ENCODE measurements at places on chromosomes 5 and 9. TPM values are rescaled to one million over a fixed set of nuclear protein-coding genes. Genes with fewer than 3 reads are reported as not detected.
A peak's percentile ranks its signal among the peaks of the same experiment; 100 is the strongest.

- peaks cover 7% of the 10 kb centered on the region for H3K4me1 ChIP-seq
- H3K27ac ChIP-seq: no peak overlapping the region
- no peak for DNase-seq
Measured at GRCh38 chr5:148477429-148477828, 93.7 kb downstream of the FBXO38 start.

The DIRAS2 gene
- 0.30 TPM for total RNA-seq

- no peak overlapping the region for H3K4me3 ChIP-seq
- H3K4me1 ChIP-seq: peaks cover 5% of the 10 kb centered on the region
- no peak for DNase-seq
- H3K27me3 ChIP-seq: no peaks in the 10 kb centered on the region
- H3K36me3 ChIP-seq: peaks cover 98% of the 10 kb centered on the region
Measured at GRCh38 chr9:128995791-128996190, 32.3 kb downstream of the SH3GLB2 start.

The CEP72 gene
- total RNA-seq: 1.7 TPM

GRCh38 chr5:1131191-1131621 is 19.3 kb upstream of the SLC12A7 start:
- no peak for DNase-seq
- H3K27me3 ChIP-seq: no peaks in the 10 kb centered on the region
- peaks cover 94% of the 10 kb centered on the region for H3K4me1 ChIP-seq
- peak overlapping the region; percentile 38 for H3K27ac ChIP-seq
- no peak overlapping the region for H3K4me3 ChIP-seq

GRCh38 chr5:14008819-14009311 is 64.4 kb upstream of the DNAH5 start:
- peaks cover under 1% of the 10 kb centered on the region for H3K27me3 ChIP-seq
- H3K4me3 ChIP-seq: no peak overlapping the region
- no peaks in the 10 kb centered on the region for H3K36me3 ChIP-seq
- H3K4me1 ChIP-seq: peaks cover 16% of the 10 kb centered on the region

All from left ventricle myocardium inferior (tissue), 1 donor.